Lung microvascular endothelial cell (primary cell): ENCODE measurements at places on chromosomes 12 and 14. TPM values are rescaled to one million over a fixed set of nuclear protein-coding genes. Genes with fewer than 3 reads are reported as not detected.

- DNase-seq: peak; percentile 54
Observed at GRCh38 chr14:68757618-68758081, 35.2 kb downstream of the ZFP36L1 start.

- no peak for DNase-seq
Observed at GRCh38 chr12:96988919-96989318, 81.9 kb downstream of the NEDD1 start.

- DNase-seq: peak; percentile 92
Observed at GRCh38 chr14:67943947-67944346, 124.4 kb downstream of the RAD51B start.

DNA sequence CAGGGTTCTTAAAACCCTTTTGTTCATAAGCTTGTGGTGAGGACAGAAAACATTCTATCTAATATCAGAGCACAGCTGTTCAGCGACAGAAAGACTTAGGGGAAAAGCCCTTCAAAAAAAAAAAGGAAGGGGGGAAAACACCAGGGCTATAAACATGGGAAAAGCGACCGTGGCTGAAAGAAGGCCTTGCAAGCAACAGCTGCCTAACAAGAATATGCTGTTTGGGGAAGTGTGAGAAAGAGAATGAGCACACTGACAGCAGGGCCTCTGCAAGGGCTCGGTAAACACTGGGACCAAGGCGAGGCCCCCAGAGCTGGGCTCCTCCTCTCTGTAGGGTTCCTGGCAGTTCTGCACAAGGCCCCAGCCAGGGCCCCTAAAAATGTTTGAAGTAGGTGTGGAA, 27.4 kb upstream of the CCND2 start:
- DNase-seq: no peak

DNA sequence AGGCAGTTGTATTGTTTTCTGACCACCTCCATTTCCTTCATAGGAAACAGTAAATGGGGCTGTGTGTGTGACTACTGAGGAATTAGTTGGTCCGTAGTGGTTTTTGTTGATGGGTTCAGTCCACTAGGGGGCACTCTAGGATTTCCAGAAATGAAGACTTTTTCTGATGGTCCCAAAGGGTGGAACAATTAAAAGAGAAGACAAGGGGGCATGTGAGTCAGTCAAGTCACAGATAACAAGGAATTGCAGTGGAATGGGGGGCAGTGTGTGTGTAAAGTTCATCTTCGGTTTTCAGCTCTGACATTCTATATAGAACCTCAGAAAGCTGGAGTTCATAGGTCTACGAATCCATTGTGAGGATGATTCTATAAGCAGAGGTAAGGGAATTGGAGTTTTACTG, 186.6 kb upstream of the OR4E1 start:
- DNase-seq: peak; percentile 67

DNA sequence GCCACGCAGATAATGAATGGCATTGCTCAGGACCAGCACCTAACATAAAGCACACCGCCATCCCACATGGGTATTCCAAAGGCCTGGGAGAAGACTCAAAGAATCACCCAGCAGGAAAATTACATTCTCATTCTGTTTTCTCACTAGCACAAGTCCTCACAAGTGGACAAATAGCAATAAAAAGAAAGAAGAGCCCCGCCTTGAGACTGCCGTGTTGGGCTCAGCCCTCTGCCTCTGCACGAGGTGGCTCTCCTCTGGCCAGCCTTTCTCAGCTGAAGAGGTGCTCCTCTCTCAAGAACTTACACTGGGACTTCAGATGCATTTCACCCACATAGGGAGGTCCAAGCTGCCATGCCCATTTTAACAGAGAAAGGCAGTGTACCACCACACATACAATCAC, 207.5 kb downstream of the SPTSSA start:
- DNase-seq: no peak

- DNase-seq: no peak
Observed at GRCh38 chr12:90000721-90001120, 292.1 kb upstream of the ATP2B1 start.

DNA sequence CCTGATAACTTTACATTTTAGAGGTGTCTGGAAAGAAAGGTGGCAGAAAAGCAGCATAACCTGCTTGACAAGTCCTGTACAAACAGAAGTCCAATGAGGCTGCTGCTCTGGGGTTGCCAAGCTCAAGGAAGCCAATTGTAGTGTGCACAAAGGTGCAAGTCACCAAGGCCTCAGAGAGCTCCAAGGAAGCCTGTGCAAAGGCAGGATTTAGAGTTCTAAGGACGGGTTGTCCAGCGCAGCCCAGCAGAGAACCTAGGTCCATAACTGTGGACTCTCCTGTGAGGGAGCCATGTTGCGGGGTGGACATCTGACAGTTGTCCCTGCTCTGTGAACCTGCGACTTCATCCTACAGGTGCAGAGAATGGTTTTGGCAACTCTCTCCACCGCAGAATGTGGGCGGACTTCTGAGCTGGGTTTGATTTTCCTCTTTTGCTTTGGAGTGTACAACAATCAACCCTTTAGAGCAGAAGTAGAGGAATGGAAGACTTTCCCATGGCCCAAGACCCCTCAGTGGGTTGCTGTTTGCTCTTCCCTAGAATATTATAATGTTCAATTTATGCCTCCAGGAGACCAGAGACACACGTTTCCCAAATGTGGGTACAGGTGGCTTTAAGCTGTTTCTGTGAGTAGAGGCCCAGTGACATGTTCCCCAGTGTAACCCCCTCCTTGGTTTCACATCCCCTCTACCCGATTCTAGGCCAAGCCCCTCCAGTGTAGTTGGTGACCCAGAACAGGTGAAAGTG, 81.0 kb downstream of the ETV6 start:
- no peak for DNase-seq

DNA sequence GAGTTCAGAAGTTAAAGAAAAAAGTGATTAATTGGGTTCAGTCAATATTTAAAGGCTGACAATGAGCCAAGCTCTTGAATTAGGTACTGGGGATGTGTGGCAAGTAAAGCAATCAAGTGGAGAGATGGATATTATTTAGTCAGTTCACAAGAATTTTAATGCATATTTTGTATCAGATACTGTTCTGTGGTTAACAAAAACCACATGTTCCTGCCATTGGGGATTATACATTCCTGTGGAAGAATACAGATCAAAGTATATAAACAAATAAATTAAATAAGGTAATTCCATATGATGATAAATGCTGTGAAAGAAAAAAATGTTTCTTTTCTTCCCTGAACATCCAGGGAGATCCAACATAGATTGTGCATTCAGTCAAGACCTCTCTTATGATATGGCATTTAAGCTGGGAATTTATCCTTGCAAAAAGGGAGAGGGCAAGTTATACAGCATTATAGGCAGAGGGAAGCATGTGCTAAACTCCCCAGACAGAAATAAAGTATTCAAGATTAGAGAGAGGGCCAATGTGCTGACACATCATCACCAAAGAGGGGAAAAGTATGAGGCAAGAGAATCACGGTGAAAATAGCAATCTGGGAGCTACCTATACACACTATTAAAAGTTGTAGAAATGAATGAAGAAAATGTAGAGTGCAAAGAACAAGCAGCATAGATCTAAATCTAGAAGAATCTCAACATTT, 17.6 kb upstream of the A2M start:
- DNase-seq: no peak

DNA sequence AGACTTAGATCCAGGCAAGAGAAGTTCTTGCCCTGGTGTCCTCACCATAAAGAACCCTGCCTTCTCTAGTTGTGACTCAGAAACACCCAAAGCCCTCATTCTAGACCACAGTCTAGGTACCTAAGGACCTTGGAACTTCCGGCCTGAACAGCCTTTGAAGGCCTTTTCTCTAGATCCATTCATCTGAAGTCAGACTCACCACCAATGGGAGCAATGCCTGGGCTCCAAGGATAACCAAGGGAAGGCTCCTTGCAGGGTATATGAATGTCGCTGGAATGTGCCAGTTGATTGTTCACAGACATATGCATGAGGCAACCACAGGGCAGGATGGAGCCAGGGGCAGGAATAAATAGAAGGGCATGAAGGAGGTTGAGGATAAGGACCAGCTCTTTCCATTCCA, 86.3 kb downstream of the PLCZ1 start:
- DNase-seq: no peak

DNA sequence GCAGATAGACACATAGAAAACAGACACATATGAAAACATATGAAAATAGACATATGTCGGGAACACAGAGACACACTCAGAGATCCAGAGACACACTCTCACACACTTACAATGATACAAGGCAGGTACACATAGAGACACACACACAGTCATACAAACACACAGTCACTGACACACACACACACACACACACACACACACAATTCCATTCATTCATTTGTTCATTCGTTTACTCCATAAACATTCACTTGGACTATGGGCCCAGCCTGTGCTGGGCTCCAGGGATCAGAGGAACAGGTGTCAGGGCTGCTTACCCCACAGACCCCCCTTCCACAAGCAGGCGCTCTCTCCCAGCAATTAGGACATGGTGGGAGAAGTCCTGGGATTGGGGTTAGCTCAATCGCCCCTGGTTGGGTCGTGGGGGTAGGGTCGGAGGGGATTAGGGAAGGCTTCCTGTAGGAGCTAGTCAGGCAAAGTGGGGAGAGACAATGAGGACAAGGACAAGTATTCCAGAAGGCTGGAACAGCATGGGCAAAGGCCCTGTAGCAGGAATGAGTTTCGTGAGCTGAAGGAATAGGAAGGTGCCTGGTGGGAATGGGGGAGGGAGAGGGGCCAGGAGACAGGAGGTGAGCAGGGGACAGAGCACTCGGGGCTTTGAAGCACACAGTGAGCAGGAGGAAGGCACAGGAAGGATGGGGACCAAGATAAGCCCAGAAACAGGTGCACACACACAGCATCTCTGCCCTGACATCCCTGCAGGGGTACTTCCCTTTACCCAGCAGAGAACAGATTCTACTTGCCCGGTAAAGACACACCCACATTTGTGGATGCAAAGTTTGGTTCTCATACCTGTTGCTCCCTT, 6.5 kb downstream of the RASAL1 start:
- DNase-seq: no peak

DNA sequence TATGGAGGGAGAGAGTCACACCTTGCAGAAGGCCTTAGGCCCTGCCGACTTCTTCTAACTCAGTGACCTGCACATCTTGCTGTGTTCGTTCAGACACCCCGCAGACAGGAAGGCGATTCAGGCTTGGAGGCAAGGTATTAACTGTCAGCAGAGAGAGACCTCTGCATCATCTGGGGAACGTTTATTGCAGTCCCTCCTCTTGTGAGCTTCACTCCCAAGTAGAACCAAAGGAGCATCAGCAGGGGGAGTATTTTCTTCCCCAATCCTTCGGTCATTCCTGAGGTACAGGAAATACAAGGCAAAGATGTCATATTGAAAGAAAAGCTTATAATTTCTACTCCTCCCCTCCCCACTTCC, 217.9 kb downstream of the CRADD start:
- DNase-seq: no peak

GRCh38 chr14:92551044-92551841, 37.7 kb downstream of the RIN3 start:
- no peak for DNase-seq

GRCh38 chr12:32312049-32312670, 87.2 kb upstream of the FGD4 start:
- peak; percentile 89 for DNase-seq

GRCh38 chr12:126228936-126229335, 1163.7 kb downstream of the AACS start:
- no peak for DNase-seq

- peak; percentile 39 for DNase-seq
Observed at GRCh38 chr12:96130396-96131059, 63.6 kb upstream of the ELK3 start.

DNA sequence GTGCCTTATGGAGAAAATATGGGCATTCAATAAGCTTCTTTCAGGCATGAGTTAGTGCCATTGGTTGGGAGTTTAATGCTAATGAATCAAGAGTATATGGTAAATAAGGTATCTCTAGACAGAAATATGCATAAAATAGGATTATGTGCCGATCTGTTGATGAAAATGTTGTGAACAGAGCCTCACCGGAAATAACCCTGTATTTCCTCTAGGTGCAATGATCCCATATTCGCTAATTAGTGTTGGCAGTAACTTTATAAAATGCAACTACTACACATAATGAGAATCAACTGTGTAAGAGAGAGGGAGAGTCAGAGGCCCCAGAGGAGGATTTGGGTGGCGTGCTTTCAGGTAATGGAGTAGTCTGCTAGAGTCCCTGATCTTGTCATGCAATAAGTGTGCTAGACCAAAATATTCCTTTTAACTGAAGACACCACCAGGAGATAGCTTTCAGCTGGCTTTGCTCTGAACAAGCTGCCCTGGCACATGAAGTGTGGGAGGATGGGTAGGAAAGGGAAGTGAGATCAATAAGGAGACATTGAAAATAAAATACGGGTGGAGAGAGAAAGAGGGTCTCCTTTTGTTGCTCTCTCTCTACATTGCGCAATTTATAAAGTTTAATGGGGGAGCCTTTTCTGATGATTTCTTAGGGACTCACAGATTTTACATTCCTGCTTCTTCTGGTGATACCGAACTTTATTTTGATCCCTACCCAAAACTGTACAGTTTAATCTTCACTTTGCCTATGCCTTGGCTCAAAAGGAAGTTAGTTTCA, 68.6 kb upstream of the PLXNC1 start:
- DNase-seq: no peak

DNA sequence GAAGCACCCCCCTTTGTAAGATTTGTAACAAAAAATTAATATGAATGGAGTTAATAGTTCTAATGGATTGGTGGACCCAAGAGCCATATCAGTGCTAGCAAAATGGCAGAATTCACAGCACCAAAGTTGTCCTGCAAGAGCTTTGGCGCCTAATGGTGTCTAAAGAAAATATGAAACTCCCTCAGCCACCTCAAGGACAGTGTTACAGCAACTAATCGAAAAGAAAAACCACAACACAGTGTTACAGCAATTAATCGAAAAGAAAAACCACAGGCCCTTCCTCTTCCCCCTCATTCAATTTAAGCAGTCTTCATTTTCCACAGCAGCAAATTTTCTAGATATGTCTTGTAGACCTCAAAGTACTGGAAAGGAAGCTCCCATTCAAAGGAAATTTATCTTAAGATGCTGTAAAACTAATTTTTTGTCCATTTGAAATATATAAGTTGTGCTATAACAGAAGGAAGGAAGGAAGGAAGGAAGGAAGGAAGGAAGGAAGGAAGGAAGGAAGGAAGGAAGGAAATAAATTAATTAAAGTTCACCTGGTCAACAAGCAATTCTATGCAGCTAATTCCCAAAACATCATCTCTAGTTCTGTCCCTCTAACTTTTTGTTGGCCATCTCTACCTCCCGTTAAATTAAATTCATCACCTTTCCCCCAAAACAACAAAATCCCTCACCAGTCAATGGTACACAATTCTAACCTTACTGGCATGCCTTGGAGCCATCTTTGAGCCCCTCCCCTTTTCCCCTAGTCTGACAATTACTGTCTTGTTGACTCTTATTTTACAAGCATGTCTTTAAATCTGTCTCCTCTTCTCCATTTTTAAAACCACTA, 17.4 kb downstream of the LRP6 start:
- no peak for DNase-seq

GRCh38 chr14:81450100-81450531, 50.0 kb upstream of the STON2 start:
- DNase-seq: no peak

GRCh38 chr14:57508756-57509155, 15.1 kb upstream of the CCDC198 start:
- DNase-seq: no peak

GRCh38 chr12:94954948-94955592, 48.4 kb downstream of the NDUFA12 start:
- DNase-seq: no peak

Gene ST8SIA1
- under 0.01 and 0.60 TPM in 2 replicates for total RNA-seq

Gene C12orf42
- not detected in 2 replicates for total RNA-seq

Gene VWF
- total RNA-seq: 496 and 1,530 TPM in 2 replicates

Gene PTHLH
- total RNA-seq: under 0.01 and 0.22 TPM in 2 replicates

Gene FAM222A
- total RNA-seq: 0.20 and 0.22 TPM in 2 replicates

Gene ZBTB42
- 2.6 and 4.4 TPM in 2 replicates for total RNA-seq

Gene LYZ
- total RNA-seq: under 0.01 TPM in 1 of 2 replicates, not detected in the other

Gene RIPK3
- 0.60 and 0.65 TPM in 2 replicates for total RNA-seq

Gene FGF23
- total RNA-seq: not detected in 2 replicates

Gene TEX52
- total RNA-seq: not detected in 2 replicates

Gene VRTN
- total RNA-seq: not detected in 2 replicates

Gene DIO2
- not detected in 2 replicates for total RNA-seq
